ENCODE measurements at places on chromosomes 3 and 15.

DNA sequence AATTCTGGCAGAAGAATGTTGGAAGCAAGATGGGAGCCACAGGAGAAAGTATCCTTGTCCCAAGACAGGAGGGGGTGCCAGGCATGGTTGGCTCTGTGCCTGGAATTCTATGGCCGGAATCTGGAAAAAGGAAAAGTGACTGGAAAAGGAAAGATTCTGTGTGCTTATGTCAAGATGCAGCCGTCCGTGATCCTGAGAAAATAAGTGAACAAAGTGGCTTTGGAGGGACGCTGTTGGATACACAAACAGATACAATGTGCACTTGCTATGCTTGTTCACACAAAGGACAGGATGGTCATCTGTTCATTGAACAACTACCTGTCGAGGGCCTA is 28.5 kb upstream of the MUC20 start:
- DNase-seq = no peak

DNA sequence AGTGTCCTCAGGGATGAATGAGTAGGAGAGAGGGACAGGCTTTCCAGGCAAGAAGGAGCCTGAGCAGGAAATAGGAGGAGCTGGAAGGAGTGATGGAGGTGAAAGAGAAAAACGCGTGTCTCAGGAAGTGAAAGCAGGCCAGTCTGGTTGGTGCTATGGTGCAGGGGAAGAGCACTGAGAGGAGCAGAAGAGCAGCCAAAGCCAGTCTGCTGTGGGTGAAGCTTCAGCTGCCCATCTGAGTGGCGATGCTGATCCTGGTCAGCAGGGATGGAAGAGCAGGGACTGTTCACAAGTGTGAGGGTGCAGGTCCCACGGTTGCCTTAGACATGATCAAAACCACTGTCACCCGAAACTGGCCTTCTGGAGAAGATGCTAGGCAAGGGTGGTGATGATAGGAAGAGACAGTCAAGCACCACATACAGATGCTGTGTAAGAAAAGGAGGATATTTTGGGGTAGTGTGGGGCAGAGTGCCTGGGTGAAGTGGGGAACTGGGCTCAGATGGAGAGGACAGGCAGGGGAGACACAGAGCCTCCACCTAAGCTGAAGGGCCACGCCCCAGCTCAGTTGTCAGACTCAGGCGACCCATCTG is 5.5 kb upstream of the KY start:
- DNase-seq = no peak

DNA sequence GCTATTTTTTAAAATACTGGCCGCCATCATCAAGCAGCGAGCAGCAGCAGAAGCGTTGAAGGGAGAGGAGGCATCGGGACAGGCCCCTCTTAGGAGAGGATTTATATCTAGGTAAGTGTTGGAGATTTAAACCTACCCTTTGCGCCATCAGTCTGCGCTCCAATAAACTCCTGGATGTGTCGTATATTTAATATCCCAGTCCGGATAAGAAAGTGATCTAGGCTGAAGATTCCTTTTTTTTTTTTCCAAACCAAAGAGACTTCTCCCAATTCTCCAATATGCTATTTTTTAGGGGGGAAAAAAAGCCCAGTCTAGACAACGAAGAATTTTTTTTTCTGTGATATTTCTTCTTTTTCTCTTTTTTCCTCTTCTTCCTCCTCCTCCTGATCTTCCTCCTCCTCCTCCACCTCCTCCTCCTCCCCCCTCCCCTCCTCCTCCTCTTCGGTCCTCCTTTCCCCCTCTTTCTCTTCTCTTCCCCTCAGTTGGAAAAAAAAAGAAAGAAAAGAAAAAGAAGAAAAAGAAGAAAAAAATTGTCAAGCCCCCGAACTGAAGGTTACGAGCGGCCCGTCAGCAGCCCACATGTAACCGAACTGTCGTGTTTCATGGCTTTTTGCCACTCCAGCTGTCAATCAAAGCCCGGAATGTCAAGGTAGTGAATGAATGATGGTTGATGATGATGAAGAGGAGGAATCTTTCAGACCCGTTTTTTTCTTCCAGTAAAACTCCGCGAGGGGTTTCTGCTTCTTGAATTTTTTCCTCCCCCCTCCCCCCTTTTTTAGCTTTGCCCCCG is 835 bp downstream of the MEIS2 start:
- DNase-seq = no peak

DNA sequence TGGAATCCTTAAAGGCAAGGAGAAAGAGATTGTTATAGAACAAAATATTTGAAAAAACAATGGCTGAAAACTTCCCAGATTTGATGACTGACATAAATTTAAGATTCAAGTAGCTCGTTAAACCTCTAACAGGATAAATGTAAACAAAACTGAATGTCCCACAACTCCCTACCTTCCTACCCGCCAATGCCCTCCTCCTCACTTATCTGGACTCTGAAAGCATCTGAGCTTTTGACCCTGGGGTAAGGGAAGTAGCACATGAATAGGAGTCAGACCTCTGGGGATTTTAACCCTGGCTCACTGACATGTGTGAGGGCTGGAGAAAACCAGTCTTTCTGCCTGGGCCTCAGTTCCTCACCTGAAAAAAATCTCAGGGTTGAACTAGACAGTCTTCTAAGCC is 26.9 kb downstream of the CYP19A1 start:
- DNase-seq = no peak

GRCh38 chr15:27850981-27851857 is 247.9 kb downstream of the OCA2 start:
- no peak for DNase-seq

DNA sequence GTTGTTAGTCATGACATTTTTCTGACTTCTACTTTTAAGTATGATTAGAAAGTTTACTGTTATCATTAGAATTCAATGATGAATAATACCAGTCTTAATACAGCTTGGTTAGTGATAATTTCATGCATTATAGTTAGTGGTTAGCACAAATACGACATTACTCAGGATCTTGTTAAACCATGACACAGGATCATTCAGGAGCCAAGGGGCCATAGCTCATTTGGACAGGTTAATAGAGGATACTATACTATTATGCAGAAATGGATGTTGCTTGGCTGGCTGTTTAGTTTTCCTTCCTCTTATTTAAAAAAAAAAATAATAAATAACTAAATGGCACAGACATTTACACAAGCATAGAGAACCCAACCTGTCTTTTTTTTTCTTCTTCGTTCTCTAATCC is 55.5 kb downstream of the NSUN3 start:
- no peak for DNase-seq

DNA sequence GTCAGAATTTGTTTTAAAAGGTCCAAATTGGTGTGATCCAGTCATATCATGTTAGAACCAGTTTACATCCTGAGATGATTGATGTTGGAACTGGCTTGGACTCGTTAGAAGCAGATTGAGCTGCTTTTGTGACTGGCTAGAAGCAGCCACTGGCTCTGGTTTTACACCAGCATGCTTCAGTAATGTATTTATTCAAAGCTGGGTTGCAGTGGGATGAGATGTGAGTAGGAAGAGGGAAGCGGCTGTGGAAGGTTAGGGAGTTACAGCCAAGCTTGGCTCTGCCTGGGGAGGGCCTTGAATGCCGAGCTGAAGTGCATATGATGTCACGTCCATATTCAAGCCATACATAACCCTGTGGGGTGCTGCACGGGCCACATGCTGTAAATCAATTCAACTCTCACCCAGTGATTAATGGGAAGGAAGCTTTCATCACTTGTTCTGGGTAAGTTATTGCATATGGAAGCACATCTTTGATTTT is 104.0 kb upstream of the SMAD3 start:
- no peak for DNase-seq

All from stimulated activated effector memory CD8-positive, alpha-beta T cell treated with anti-CD3 and anti-CD28 coated beads, Interleukin-12 subunit alpha, Interleukin-12 subunit beta, amount 100 ng/mL, for 72 hours (primary cell).